IMR-90 (cell line): ENCODE measurements at places on chromosomes 6 and 20. TPM values are rescaled to one million over a fixed set of nuclear protein-coding genes. Genes with fewer than 3 reads are reported as not detected.

GRCh38 chr20:6029538-6029937 lies 24.3 kb downstream of the LRRN4 start:
- H3K36me3 ChIP-seq, result peaks cover 15% of the 10 kb centered on the region
- H3K4me1 ChIP-seq, result peaks cover 4% of the 10 kb centered on the region
- no peak for DNase-seq
- no peak overlapping the region for H3K27ac ChIP-seq

DNA sequence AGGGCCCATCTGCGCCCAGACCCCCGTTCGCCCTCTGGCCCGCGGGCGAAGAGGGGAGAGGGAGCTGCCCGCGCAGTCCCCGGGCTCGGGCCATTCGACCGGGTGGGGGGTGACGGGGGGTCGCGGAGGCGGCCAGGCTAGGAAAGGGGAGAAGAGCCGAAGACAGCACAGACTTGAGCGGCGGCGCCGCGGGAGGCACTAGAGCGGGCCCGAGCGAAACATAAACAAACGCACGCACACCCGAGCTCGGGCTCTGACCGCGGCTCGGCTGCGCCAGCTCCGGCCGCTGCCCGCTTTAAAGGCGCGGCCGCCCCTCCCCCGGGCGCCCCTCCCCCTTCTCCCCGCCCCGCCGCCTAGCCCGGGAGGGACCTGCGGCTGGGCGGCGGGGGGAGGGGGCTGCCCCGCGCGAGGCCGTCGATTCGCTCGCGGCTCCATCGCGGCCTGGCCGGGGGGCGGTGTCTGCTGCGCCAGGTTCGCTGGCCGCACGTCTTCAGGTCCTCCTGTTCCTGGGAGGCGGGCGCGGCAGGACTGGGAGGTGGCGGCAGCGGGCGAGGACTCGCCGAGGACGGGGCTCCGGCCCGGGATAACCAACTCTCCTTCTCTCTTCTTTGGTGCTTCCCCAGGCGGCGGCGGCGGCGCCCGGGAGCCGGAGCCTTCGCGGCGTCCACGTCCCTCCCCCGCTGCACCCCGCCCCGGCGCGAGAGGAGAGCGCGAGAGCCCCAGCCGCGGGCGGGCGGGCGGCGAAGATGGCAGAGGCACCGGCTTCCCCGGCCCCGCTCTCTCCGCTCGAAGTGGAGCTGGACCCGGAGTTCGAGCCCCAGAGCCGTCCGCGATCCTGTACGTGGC lies at the start of gene FOXO3:
Gene FOXO3, plus strand, starts transcription at position 455 of the 846 bp plus-strand sequence. Its CDS starts 292 bp downstream, at position 747.
- peak within 1 kb of the TSS; percentile 92 for H3K27ac ChIP-seq
- peaks cover 13% of the 10 kb centered on the region for H3K4me1 ChIP-seq
- H3K27me3 ChIP-seq, result no peaks in the 10 kb centered on the region
- H3K4me3 ChIP-seq, result peak within 1 kb of the TSS; percentile 78
- DNase-seq, result peak; percentile 80
- H3K36me3 ChIP-seq, result peaks cover 5% of the 10 kb centered on the region; the same call in 1 of the 2 replicates

Gene RNF144B
- 2.7 and 2.8 TPM in 2 replicates for total RNA-seq

Gene RRAGD
- total RNA-seq, result not detected in 2 replicates

GRCh38 chr6:147126618-147127022 lies 77.6 kb upstream of the STXBP5 start:
- H3K27ac ChIP-seq, result no peak overlapping the region
- no peak overlapping the region for H3K4me3 ChIP-seq
- no peaks in the 10 kb centered on the region for H3K4me1 ChIP-seq
- H3K36me3 ChIP-seq, result no peaks in the 10 kb centered on the region
- DNase-seq, result no peak

Gene ABHD16B
- not detected in 2 replicates for total RNA-seq

- peak; percentile 76 for DNase-seq
- no peak overlapping the region for H3K4me3 ChIP-seq
- no peaks in the 10 kb centered on the region for H3K27me3 ChIP-seq
- no peak overlapping the region for H3K27ac ChIP-seq
- H3K36me3 ChIP-seq, result peaks cover 10% of the 10 kb centered on the region; the same call in 1 of the 2 replicates
Measured at GRCh38 chr6:166588691-166589336, 2.3 kb upstream of the RAMACL start.

Gene BANF2
- not detected in 2 replicates for total RNA-seq

- H3K27ac ChIP-seq, result no peak overlapping the region
- H3K27me3 ChIP-seq, result peaks cover 5% of the 10 kb centered on the region; the same call in 1 of the 2 replicates
- H3K4me3 ChIP-seq, result no peak overlapping the region
- H3K36me3 ChIP-seq, result no peaks in the 10 kb centered on the region
Measured at GRCh38 chr20:43438578-43439316, 18.9 kb upstream of the SRSF6 start.

DNA sequence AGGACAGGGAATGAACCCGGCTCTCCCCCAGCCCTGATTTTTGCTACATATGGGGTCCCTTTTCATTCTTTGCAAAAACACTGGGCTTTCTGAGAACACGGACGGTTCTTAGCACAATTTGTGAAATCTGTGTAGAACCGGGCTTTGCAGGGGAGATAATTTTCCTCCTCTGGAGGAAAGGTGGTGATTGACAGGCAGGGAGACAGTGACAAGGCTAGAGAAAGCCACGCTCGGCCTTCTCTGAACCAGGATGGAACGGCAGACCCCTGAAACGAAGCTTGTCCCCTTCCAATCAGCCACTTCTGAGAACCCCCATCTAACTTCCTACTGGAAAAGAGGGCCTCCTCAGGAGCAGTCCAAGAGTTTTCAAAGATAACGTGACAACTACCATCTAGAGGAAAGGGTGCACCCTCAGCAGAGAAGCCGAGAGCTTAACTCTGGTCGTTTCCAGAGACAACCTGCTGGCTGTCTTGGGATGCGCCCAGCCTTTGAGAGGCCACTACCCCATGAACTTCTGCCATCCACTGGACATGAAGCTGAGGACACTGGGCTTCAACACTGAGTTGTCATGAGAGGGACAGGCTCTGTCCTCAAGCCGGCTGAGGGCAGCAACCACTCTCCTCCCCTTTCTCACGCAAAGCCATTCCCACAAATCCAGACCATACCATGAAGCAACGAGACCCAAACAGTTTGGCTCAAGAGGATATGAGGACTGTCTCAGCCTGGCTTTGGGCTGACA lies 28.8 kb upstream of the ZBP1 start:
- H3K4me3 ChIP-seq, result no peak overlapping the region
- DNase-seq, result no peak
- H3K36me3 ChIP-seq, result peaks cover 17% of the 10 kb centered on the region; the same call in 1 of the 2 replicates

Gene ID4
- total RNA-seq, result 3.0 and 11.1 TPM in 2 replicates

GRCh38 chr6:48069280-48069679 lies 41.7 kb downstream of the PTCHD4 start:
- peak; percentile 4 for DNase-seq
- H3K27me3 ChIP-seq, result peaks cover 10% of the 10 kb centered on the region
- peaks cover 7% of the 10 kb centered on the region for H3K4me1 ChIP-seq
- H3K4me3 ChIP-seq, result no peak overlapping the region

GRCh38 chr20:51284176-51284575 lies 258.3 kb downstream of the NFATC2 start:
- DNase-seq, result peak; percentile 59
- H3K27ac ChIP-seq, result no peak overlapping the region
- H3K36me3 ChIP-seq, result no peaks in the 10 kb centered on the region
- no peaks in the 10 kb centered on the region for H3K4me1 ChIP-seq
- no peak overlapping the region for H3K4me3 ChIP-seq
- peaks cover 8% of the 10 kb centered on the region for H3K27me3 ChIP-seq

DNA sequence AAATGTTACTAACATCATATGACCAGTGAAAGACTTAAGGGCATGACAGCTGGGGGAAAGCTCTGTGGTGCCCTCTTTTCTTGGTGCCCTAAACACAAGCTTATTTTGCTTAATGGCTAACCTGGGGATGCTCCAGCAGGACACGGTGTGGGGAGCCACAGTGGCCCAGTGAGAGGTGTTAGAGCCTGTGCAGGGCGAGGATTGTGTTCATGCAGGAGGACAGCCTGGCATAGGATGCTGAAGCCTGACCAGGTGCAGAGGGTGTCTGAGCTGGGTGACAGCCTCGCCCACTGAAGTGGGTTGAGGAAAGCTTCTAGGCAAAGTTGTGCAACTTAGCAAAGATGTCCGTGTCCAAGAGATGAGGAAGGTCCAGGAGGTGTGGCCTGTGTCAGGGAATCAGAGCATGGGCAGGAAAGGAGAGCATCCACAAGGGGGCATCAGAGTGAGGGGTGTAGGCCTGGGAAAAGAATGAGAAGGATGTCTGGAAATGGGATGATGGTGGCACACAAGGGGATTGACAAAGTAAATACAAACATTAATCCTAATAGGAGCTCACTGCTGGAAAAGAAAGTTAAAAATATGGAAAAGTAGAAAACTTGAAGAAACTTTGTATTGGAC lies 33.9 kb downstream of the SLC17A4 start:
- H3K36me3 ChIP-seq, result no peaks in the 10 kb centered on the region
- H3K27me3 ChIP-seq, result no peaks in the 10 kb centered on the region
- peak; percentile 51 for DNase-seq
- no peaks in the 10 kb centered on the region for H3K4me1 ChIP-seq
- no peak overlapping the region for H3K4me3 ChIP-seq

- peak; percentile 46 for DNase-seq
- H3K27me3 ChIP-seq, result no peaks in the 10 kb centered on the region
- H3K4me1 ChIP-seq, result peaks cover 3% of the 10 kb centered on the region; the same call in 1 of the 2 replicates
- H3K27ac ChIP-seq, result no peak overlapping the region
- H3K36me3 ChIP-seq, result no peaks in the 10 kb centered on the region
Measured at GRCh38 chr6:121515630-121516265, 80.3 kb downstream of the GJA1 start.

Gene FLRT3
- total RNA-seq, result 5.8 and 6.6 TPM in 2 replicates

Gene CRISP3
- total RNA-seq, result not detected in 2 replicates

GRCh38 chr20:32052090-32052777 lies at the start of gene HCK:
Gene HCK (plus strand): TSS chr20:32052242.
- H3K4me3 ChIP-seq, result no peak within 1 kb of the TSS
- no peaks in the 10 kb centered on the region for H3K4me1 ChIP-seq
- H3K27me3 ChIP-seq, result peaks cover 60% of the 10 kb centered on the region
- no peaks in the 10 kb centered on the region for H3K36me3 ChIP-seq
